Activated T-cell treated with anti-CD3 and anti-CD28 coated beads, Interleukin-2, amount 50 U/mL, for 72 hours (primary cell): ENCODE measurements at places on chromosomes 2 and 18. TPM values are rescaled to one million over a fixed set of nuclear protein-coding genes. Genes with fewer than 3 reads are reported as not detected.

GRCh38 chr2:24122366-24123194 is 554 bp downstream of the PFN4 start:
- DNase-seq, result no peak

- DNase-seq, result peak; percentile 16
Observed at GRCh38 chr2:61421611-61422010, 49.3 kb downstream of the USP34 start.

DNA sequence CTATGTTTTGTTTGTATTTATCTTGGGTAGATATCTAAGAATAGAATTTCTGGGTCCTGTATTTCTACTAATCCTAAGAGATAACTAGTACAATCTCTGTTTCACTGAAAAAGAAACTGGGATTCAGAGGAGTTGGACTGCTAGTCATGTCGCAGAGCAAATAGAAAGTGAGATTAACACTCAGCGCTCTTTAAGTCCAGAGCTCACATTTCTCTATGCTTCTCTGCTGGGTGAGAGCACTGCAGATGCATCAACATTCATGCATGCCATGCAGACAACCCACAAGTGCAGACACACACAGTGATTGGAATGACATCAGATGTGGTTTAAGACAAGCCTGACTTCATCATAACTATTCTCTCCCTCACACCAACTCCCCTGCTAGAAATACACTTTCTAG is 563.8 kb downstream of the TDRD15 start:
- no peak for DNase-seq

DNA sequence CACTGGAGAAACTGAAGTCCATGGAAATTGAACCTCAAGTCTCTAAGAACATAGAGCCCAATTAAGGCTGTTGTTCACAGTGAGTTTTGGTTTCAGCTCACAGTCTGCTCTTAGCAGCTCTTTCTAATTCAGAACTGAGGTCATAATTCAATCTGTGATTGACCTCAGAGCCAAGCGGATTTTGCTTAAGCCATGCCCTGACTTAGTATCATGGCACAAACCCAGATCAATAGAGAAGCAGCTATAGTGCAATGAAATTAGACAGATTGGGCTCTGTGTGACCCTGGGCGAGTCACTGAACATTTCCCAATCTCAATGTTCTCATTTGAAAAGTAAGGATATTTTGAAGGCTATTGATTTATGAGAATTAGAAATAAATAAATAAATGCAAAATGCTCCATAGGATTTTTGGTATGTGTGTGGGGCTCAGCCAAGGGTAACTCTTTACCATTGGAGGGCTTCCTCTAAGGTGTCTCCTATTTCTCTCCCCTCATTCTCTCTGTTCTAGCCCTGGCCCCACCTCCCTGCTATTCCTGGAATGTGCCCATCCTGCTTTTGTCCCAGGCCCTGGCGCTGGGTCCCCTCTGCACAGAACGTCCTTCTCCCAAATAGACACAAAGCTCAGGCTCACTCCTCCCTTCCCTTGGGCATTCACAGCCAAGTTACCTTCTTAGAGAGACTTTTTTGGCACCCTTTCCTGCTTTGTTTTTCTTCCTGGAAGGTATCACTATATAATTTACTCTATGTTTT is 239.6 kb downstream of the LPIN1 start:
- DNase-seq, result no peak

DNA sequence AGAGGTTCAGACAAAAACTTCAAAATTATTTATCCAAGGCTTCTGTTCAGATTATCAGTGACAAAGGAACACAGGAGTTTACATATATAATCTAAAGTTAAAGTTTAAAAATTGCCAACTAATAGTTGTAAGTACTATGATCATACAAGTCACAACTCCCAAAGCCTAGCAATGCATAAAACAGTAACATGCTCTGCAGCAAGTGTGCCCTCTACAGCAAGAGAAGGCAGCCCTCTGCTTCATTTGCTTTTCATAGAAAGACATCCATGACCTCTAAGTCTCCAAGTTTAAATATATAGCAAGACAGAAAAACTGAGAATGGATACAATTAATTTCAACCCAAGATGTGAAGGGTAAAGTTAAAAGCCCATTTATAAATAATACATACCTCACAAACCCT is 13.3 kb downstream of the RAB1A start:
- DNase-seq, result no peak

- no peak for DNase-seq
Observed at GRCh38 chr2:10341193-10341592, 38.5 kb downstream of the HPCAL1 start.

SUCLG1 gene
- 66.0 TPM for total RNA-seq

GRCh38 chr2:73977466-73977865 is 7.2 kb upstream of the TET3 start:
- DNase-seq, result no peak

IGFBP5 gene
- not detected for total RNA-seq

GRCh38 chr2:74406035-74406434 is 15.4 kb downstream of the C2orf81 start:
- no peak for DNase-seq

GRCh38 chr2:121884078-121884477 is 128.6 kb downstream of the TSN start:
- no peak for DNase-seq

GRCh38 chr2:121046335-121046734 is 238.7 kb downstream of the TFCP2L1 start:
- no peak for DNase-seq
